ENCODE measurements at places on chromosomes 13 and 19.
A peak's percentile ranks its signal among the peaks of the same experiment; 100 is the strongest.

DNA sequence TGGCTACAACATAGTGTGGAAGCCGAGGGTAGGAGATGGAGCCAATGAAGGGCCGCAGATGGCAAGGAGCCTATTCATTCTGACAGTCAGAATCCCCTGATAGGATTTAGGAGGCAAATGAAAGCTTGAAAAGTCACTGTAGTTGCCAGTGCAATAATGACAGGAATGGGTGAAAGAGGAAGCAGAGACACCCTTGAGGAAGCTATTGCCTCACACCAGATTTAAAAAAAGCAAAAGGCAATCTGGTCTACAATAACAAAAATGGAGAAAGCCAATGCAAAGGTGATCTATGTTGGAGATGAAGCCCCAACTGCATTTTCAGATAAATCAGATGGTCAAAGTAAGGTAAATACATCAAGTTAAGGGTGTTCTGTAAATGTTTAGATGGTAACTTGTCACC, 158.5 kb downstream of the TUBA3C start:
- DNase-seq: peak; percentile 10

- DNase-seq: no peak
These were observed 53.0 kb downstream of the ARHGEF7 start for GRCh38 chr13:111168107-111168506.

DNA sequence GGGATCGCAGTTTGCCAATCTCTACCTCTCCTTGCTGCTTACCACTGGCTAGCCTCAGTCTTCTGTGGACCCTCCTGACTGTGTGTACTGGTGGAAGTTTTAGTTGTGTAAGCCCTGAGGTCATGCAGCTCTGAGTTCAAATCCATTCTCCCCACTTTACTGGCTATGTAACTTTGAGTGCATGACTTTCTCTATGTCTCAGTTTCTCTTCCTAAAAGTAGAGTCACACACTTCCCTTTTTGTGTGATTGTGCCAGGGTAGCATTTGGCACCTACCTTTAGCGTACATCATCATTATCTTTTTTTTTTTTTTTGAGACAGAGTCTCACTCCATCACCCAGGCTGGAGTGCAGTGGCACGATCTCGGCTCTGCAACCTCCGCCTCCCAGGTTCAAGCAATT, 70.3 kb downstream of the MAP4K1 start:
- no peak for DNase-seq

GRCh38 chr19:5967994-5968430, 9.9 kb downstream of the RANBP3 start:
- peak; percentile 80 for DNase-seq

DNA sequence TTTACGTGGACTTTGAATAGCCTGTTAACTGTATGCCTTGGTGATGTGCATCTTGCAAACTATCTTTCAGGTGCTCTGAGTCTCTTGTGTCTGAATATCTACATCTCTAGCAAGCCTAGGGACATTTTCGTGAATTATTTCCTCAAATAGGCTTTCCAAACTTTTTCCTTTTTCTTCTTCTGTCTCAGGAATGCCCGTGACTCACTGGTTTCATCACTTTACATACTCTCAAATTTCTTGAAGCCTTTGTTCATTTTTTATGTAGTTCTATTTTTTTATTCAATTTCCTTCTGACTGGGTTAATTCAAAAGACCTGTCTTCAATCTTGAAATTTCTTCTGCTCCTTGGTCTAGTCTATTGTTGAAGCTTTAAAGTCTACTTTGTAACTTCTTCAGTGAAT, 332.2 kb downstream of the OXGR1 start:
- no peak for DNase-seq

GRCh38 chr19:50415661-50416033, 3.1 kb upstream of the SPIB start:
- peak; percentile 77 for DNase-seq

GRCh38 chr19:7115721-7116120, 46.2 kb downstream of the ZNF557 start:
- DNase-seq: no peak

DNA sequence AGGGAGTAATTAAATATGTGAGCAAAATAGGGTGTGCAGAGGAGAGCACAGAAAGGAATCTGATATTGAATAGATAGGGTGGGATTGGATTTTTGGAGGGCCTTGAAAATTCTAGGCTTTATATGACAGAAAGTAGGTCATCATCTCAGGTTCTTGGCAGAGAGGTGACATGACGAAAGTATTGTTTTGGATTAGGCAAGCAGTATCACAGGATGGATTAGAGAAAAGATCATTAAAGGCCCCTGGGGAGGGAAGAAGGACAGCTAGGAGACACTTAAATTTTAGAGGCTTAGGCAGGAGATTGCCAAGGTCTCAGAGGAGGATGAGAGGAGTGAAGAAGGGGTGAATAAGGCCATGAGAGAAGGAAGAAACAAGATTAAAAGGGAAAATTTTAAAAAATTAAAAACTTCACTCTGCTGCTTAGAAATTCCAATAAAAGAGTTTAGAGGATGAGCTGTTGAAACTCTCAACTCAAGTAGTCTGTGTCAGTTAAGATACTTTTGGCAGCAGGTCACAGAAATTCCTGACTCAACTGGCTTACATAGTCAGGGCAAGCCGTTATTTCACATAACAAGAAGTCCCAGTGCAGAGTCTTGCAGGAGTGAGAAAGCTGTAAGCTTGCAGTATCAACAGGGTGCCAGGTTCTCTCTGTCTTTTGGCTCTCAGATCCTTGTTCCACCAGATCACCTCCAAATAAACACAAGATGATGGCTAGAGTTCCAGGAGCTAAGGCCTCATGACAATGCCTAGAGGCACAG, 8.8 kb downstream of the GPC6 start:
- no peak for DNase-seq

DNA sequence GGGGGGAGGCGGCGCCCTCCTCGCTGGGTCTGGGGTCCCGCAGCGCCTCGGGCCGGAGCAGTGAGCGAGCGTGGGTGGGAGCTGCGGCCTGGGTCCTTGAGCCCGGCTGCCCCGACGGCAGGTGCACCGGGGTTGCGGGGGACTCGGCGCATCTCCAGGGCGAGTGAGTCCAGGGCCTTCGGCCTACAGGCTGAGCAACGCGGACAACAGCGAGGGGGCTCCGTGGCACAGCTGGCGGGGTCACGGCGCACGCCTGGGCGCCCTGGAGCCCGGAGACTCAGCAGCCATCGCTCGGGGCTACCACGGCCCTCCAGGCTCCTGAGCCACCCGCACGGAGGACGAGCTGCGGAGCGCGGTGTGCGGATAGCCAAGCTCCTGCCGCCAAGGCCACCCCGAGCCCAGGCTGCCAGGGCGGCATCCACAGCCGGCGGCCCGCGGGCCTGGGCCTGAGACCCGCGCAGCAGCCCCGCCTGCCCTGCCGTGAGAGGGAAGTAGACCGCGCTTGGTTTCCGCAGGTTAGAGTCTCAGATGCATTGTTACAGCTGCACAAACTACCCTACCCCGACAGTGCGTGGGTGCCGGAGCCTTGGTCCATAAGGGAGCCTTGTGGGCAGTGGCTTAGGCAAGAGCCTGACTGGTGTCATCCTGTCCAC, 253.9 kb upstream of the SGCG start:
- no peak for DNase-seq

Measured in OCI-M1 (cell line).